Activated CD4-positive, CD25-positive, alpha-beta regulatory T cell treated with anti-CD3 and anti-CD28 coated beads, Interleukin-2, amount 50 U/mL, for 72 hours (primary cell): ENCODE measurements at places on chromosomes 13 and 19.

- no peak for DNase-seq
Observed at GRCh38 chr19:58182577-58182988, 278 bp upstream of the ZNF274 start.

GRCh38 chr13:47146991-47147811 lies 250.3 kb upstream of the HTR2A start:
- no peak for DNase-seq

- DNase-seq: no peak
Observed at GRCh38 chr19:2254064-2254872, 1.9 kb downstream of the JSRP1 start.

GRCh38 chr13:42539670-42540069 lies 34.3 kb upstream of the TNFSF11 start:
- DNase-seq: no peak

DNA sequence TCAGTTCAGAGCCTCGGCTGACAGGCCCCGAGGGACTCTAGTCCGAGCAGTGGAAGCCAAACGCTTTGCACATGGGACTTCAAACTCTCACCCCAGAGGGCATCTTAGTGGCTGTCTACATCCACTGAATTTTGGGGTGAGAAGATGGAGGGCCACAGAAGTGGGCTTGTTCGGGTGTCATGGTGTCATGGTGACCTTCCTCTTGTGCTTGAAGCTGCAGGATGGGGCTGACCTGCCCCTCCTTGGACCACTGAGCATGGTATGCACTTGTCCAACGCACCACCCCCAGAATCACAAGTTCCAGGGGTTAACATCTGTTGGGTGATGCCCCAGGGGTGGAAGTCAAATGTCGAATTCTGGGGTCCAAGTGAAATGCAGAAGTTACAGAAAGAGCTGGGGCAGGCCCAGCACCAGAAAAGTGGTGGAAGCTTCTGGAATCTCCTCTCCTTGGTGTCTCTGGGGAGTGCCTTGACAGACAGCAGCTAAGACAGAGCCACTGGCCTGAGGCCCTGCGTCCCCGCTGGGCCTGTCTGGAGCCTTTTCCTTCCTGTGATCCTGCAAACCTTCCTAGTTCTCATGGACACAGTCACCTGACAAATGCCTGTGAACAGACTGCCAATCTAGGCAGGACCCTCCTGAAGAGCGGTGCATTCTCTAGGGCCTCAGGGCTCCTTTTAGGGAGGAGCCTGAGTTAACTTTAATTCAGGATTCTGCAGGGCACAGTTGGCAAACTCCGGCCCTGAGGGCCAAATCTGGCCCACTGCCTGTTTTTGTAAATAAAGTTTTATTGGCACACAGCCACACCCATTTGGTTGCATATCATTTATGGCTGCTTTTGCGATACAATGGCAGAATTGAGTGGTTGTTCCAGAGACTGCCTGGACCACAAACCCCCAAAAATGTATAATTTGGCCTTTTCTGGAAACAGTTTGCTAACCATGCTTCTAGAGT lies 65.1 kb upstream of the RANBP3 start:
- no peak for DNase-seq

DNA sequence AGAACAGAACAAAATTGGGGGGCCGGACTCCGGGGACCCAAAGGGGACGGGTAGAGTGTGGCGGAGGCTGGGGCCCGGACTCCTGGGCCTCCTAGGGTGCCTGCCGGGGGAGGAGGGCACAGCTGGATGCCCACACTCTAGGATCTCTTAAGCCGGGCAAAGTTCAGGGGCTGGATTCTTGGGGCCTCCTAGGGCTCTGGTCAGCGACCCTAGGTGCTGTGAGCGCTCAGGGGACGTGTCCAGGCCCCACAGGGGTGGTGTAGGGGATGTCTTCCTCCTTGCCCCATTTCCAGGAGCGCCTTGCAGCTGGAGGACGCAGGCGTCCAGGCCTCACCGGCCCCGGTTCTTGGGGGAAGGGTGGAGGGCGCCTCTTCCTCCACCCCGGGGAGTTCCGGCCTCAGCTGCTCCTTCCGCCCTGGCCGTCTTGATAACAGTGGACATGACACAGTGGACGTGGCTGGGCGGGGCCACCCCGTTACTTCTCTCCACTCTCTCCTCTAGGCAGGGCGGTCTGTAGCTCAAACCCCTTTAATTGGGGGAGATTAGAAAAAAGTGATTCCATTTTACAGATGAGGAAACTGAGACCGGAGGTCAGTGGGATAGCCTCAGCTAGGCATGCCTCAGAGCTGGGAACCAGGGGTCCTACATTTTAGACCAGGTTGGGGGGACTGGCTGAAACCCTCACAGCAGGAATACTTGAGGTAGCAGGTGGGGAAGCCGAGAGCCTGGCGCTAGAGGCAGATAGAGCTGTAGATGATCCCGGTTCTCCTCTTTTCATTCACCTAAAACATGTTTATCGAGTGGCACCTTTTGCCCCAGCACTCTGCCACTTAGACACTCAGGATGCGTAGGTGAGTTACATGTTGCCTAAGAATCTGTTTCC lies 705 bp downstream of the STXBP2 start:
- DNase-seq: no peak

- no peak for DNase-seq
Observed at GRCh38 chr13:60642552-60642951, 245.5 kb downstream of the TDRD3 start.

GRCh38 chr19:2039089-2039958 lies 11.7 kb downstream of the MKNK2 start:
- no peak for DNase-seq

DNA sequence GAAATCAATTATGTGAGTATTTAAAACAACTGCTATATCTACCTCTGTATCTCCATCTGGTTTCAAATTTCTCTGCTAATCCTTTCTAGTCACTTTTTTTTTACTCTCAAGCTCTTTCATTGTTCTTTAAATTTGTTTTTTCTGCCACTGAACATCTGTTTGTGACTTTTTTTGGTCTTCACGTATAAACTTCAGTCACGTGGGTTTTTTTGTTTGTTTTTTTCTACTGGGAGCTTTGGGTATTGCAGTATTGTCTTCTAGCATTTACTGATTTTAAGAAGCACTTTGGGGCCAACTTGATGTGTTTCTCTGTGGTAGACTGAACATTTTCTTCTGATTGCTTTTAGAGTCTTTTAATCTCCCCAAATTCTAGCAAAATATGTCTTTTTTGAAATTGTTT lies 262.6 kb upstream of the RXFP2 start:
- DNase-seq: no peak

GRCh38 chr19:55599842-55600661 lies at the start of gene ZNF524:
TSS of gene ZNF524 (plus strand) at chr19:55600288. CDS start at chr19:55602113, 1,825 bp downstream.
- DNase-seq: peak; percentile 85

DNA sequence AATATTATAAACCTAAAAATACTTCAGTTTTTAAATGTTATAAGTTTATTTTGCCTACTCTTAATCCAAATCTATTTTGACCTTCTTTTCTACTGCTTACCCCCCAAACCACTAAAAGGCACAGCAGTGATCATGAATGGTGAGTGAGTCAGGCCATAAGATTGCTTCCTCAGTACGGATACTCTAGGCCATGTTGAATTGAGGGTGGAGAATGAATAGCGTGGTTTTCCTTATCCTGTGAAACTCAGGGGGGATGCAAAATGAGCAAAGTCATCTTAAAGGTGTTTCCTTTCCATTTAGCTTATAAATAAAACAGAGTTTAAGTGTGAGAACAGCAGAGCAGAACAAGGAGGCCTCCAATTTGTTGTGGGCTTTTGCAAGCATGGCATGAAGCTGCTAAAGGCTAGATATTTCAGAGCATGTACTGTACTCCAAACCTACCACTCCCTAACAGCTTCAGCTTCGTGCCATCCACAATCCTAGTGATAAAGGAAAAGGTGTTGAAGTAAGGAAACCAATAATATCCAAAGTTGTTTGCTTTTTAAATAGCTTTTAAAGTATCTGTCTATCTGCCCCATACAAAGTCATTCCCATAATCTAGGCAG lies 25.0 kb downstream of the SERPINE3 start:
- DNase-seq: no peak

DNA sequence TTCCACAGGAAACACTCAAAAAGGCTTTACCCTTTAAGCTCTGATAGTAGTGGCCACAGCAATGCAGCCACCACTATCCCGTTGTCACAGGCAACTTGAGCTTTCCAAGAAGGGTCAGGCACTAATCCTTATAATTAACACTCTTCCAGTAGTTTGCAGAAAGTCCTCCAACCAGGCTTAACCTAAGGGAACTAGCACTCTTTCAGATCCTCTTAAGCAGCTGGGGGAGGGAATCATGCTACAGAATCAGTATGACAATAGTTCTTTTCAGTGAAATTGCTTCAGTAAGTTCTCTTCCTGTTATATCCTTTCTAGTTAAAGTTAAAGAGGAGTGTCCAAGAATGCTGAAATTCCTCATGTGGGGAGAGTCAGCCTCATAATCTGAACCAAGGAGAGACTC lies 82.2 kb downstream of the TNFSF11 start:
- no peak for DNase-seq

DNA sequence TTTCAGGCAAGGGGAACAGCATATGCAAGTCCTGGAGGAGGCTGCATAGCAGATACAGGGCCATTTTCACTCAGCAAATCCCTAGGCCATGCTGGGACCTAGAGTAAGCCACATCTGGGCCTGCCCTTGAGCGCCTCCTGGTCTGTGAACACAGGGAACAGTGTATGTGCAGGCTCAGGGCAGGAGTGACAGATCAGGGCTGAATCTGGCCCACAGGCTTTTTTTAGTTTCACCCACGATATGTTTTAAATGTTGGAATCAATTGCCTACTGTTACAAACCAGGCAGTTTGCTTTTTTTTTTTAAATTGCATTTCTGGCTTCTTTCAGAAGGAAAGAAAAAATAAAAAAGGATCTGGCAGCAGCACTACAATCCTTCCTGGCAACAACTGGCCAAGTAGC lies 1.5 kb upstream of the TMEM145 start:
- no peak for DNase-seq

- no peak for DNase-seq
Observed at GRCh38 chr19:10682397-10683063, 18.7 kb upstream of the QTRT1 start.

- no peak for DNase-seq
Observed at GRCh38 chr19:39679056-39679790, 23.5 kb downstream of the LGALS16 start.

- DNase-seq: no peak
Observed at GRCh38 chr13:30016398-30016797, 166.0 kb upstream of the UBL3 start.

DNA sequence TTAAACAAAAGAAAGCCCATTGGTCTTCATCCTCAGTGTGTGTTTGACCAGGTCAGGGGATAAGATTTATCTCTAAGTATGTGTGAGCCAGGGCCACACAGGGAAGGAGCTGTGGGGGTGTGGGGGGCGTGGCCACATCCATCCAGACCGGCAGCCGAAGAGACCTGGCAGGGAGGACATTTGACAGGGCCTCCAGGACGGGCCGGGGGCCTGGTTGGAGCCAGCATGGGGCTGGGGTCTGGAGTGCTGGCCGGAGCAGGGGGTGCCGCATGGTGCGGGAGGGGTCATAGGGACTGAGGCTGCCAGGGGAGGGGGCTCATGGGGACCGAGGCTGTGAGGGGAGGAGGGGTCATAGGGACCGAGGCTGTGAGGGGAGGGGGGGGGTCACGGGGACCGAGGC lies 20.4 kb upstream of the GNA15 start:
- no peak for DNase-seq

DNA sequence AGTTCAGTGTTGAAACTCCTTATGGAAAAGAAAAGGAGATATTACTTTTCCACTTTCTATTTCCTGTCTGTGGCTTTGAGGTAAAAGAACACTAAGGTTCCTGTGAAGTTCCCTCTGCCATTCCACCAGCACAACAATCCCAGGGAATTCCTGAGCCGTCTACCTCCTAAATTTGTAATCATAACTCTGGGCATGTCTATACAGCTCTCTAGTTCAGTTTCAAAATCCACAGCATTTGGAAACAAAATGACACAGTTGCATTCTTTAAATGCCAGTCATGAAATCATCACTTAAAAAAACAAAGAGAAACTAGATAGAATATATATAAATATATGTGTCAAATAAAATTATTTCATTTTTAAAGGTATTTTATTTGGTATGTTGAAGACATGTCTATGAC lies 9.0 kb upstream of the THSD1 start:
- no peak for DNase-seq

GRCh38 chr13:50873467-50873866 lies 30.0 kb upstream of the DLEU7 start:
- DNase-seq: no peak

- DNase-seq: no peak
Observed at GRCh38 chr19:1826557-1827521, 14.8 kb upstream of the ATP8B3 start.

DNA sequence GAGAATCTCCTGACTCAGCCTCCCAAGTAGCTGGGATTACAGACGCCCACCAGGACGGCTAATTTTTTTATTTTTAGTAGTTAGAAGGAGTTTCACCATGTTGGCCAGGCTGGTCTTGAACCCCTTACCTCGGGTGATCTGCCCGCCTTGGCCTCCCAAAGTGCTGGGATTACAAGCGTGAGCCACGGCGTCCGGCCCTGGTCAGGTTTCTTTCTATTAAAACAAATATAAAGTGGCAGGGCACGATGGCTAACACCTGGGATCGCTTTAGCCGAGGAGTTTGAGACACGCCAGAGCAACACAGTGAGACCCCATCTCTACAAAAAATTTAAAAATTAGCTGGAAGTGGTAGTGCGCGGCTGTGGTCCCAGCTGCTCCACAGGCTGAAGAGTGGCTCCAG lies 1.5 kb upstream of the MED25 start:
- no peak for DNase-seq

GRCh38 chr19:1315470-1316166 lies 29.9 kb downstream of the EFNA2 start:
- DNase-seq: no peak

DNA sequence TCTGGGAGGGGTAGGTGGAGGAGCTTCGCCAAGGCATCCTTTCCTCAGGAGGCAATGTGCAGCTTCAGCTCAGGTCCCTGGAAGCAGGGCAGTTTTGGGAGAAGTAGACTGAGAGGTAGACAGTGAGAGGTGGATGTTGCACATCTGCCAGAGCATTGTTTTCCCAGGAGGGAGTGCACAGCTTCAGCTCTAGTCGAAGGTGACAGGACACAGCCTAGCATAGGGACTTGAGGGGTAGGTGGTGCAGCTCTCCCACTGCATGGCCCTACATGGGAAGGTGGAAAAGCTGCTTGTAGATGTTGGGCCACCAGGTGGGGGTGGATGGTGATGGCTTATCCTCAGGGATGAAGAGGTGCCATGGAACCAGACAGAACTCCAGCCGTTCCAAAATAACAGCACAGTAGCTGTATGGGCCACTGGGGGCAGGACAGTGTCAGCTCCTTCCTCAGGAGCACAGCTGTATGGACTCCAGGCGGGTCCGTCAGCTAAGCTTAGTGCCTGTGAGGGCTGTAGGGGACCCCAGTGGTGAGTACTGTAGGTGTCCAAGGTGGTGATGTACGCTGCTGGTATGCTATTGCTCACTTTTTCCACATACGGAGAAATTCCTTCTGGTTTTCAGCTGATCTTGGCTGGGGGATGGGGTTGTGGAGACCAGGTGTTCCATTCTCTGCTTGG lies 17.4 kb upstream of the ZNF543 start:
- DNase-seq: no peak

- peak; percentile 98 for DNase-seq
Observed at GRCh38 chr19:12937927-12938778, at the start of gene CALR. TSS of gene CALR (plus strand) at chr19:12938609. CDS start at chr19:12938680, 71 bp downstream.

GRCh38 chr19:10235003-10235402 lies 3.9 kb upstream of the S1PR2 start:
- no peak for DNase-seq
